ENCODE measurements at places on chromosomes 13 and 19. TPM values are rescaled to one million over a fixed set of nuclear protein-coding genes. Genes with fewer than 3 reads are reported as not detected.

The ADGRE3 gene
- total RNA-seq: not detected

The PRR19 gene
- total RNA-seq: 0.88 TPM

The DMKN gene
- 15.9 TPM for total RNA-seq

The LMTK3 gene
- 0.26 TPM for total RNA-seq

The FFAR1 gene
- total RNA-seq: not detected

The ESD gene
- 154 TPM for total RNA-seq

The CCDC70 gene
- total RNA-seq: not detected

The LRRC4B gene
- total RNA-seq: 1.6 TPM
